Stimulated activated CD8-positive, alpha-beta memory T cell treated with anti-CD3 and anti-CD28 coated beads, Interleukin-7, amount 100 ng/mL, for 4 hours (primary cell): ENCODE measurements at places on chromosomes 11 and 22.

DNA sequence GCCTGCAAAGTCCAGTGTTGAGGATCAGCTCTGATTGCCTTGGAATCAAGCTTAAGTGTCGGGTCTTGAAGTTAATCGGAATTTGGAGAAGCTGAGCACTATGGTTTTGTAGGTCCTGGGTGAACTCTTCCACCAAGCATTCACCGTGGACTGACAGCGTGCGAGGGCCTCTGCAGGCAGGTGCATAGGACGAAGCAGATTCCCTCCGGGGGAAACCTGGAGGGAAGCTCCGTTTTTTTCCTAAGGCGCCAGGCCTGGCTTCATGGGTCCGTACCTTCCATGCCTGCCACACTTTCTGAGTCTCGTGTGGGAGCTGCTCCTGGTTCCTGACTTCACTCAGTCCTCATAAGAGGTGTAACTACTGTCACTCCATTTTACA, 170.1 kb downstream of the CRYBB2 start:
- DNase-seq = no peak

GRCh38 chr11:10505278-10506007, 35.5 kb downstream of the RNF141 start:
- no peak for DNase-seq

DNA sequence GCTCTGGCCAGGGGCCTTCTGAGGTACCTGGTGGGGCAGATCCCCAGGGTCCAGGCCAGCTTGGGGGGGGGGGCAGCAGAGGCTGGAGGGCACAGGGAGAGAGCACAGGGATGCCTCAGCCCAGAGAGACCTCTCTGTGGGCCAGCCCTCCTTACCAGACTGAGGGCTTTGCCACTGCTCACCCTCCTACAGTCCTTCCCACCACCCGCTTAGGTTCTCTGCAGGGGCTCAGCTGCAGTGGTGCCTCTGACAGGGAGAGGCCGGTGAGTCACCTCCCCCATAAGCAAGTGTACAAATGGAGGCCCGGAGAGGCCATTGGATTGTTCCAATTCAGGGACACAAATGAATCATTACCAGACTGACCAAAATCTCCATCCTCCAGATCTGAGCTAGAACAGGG, 68.1 kb upstream of the LMO1 start:
- DNase-seq = no peak

DNA sequence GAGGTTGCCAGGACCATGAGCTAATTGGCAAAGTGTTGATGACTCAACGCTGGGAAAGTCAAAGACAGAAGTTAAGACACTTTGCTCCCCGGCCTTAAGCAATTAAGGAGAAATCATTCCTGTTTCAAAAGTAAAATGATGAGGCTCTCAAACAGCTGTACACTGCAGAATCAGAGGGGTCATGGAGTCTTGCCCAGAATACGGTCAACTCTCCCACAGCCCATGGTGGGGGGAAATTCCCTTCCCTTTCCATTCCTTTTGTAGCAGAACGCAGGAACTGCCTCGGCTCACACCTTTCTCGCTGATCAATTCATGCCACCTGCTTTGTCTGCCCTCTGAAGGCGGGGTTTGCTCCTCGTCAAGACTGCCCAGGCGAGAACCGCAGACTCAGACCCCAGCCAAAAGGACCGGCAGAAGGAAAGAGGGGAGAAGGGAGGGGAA, 52.8 kb downstream of the MN1 start:
- DNase-seq = no peak

- peak; percentile 24 for DNase-seq
These were observed 3.4 kb upstream of the SCUBE1 start for GRCh38 chr22:43346521-43346929.

- DNase-seq = no peak
These were observed 21.0 kb downstream of the SLC22A12 start for GRCh38 chr11:64611869-64612646.
